ENCODE measurements at places on chromosomes 7 and 10. TPM values are rescaled to one million over a fixed set of nuclear protein-coding genes. Genes with fewer than 3 reads are reported as not detected.

DNA sequence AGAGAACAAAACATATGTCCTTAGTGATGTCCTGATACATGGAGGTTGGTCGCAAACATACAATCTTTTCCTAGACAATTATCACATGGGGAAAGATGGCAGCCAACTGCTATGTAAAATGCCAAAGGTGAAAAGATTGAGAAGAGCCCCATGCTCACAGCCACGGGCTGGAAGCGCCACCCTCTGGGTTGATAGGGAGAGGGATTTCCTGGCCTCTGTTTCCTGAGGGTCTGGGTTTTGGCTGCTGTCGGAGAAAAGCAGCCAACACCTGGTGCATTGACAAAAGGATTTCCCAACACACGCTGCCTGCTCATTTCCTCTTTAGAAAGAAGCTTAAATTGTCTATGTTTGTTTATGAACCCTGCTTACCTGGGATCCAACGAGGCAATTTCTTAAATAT lies 43.8 kb downstream of the ITIH5 start:
- no peak for DNase-seq

DNA sequence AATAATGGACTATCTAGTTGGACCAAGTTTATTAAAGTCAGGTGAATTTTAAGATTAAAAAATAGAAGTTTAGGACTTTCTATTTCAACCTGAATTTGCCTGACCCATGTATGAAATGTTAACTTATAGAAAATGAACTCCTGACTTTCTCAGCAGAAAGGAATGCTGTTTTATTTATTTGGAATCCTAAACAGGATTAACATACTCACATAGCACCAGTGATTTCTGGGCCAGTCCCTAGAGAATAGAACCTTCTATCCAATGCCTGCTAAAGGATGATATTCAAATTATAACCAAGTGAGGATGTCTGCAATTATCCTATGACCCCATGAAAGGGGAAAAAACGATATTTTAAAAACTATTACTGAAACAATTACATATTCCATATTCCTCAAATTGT lies 148.8 kb downstream of the CHRM2 start:
- no peak for DNase-seq

- DNase-seq: no peak
These were observed 939.9 kb upstream of the GHITM start for GRCh38 chr10:83199374-83199773.

DNA sequence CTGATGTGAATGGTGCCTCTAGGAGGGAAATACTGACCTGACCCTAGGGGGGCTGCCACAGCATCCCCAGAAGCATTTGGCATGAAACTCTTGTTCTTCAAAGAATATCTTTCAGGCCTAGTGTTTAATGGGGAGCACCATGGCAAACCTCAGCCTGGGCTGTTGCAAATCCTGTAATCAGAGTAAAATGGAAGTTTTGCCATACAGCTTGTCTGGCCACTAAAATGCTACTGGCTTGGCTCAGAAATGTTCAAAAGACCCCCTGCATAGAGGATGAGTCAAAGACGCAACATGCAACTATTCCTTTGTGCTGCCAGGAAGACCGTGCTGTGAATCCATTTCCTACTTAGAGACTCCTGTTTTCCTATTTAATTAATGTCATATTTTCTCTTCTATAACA lies 26.7 kb downstream of the HECW1 start:
- DNase-seq: no peak

DNA sequence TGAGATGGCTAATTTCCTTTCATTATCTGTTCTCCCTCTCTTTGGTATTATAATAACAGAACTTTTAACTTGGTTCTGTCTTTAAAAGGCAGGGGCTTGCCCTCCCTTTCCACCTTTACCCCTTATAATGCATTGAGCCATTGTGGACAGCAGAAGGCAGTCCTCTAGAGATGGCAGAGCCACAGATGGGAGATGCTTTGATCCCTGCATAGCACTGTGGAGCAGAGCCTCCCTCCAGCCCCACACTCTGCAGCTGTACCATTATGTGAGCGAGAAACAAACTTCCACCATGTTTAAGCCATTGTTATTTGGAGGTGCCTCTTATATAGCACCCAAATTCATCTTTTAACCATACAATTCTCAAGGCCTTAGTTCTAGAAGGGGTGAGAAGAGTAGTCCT lies 78.4 kb downstream of the SEC23IP start:
- DNase-seq: no peak

DNA sequence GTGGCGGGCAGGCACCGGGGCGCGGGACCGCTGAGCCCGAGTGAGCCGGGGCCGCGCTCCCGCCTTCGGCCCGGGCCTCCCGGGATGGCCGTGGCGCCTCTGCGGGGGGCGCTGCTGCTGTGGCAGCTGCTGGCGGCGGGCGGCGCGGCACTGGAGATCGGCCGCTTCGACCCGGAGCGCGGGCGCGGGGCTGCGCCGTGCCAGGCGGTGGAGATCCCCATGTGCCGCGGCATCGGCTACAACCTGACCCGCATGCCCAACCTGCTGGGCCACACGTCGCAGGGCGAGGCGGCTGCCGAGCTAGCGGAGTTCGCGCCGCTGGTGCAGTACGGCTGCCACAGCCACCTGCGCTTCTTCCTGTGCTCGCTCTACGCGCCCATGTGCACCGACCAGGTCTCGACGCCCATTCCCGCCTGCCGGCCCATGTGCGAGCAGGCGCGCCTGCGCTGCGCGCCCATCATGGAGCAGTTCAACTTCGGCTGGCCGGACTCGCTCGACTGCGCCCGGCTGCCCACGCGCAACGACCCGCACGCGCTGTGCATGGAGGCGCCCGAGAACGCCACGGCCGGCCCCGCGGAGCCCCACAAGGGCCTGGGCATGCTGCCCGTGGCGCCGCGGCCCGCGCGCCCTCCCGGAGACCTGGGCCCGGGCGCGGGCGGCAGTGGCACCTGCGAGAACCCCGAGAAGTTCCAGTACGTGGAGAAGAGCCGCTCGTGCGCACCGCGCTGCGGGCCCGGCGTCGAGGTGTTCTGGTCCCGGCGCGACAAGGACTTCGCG lies 534 bp downstream of the FZD9 start:
- no peak for DNase-seq

DNA sequence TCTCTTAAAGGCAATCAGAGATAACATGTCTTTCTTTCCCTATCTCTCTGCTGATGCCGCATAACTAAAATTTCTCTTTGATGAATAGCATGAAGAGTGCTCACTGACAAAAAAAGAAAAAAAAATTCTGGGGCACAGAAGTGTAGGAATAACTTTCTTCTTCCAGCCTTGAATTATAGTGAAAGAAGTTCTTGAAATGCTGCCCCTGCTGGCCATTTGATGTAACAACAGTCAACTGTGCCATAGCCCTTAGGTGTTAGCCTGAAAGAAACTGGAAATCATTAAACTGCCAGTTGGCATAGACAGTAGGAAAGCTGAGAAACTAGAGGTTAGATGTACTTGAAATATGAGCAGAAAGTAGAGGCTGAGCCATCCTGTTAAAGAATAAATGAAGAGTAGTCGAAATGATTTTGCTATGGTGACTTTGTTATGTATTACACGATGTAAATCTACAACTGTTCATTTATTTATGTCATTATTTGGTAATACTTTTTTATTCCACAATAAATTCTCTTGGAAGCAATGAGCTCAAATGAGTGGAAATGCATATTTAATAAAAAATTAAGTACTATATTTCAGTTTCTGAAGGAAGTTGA lies 48.3 kb upstream of the FAM171A1 start:
- DNase-seq: no peak

GRCh38 chr10:116450861-116451260 lies 23.2 kb downstream of the PNLIPRP3 start:
- DNase-seq: no peak

DNA sequence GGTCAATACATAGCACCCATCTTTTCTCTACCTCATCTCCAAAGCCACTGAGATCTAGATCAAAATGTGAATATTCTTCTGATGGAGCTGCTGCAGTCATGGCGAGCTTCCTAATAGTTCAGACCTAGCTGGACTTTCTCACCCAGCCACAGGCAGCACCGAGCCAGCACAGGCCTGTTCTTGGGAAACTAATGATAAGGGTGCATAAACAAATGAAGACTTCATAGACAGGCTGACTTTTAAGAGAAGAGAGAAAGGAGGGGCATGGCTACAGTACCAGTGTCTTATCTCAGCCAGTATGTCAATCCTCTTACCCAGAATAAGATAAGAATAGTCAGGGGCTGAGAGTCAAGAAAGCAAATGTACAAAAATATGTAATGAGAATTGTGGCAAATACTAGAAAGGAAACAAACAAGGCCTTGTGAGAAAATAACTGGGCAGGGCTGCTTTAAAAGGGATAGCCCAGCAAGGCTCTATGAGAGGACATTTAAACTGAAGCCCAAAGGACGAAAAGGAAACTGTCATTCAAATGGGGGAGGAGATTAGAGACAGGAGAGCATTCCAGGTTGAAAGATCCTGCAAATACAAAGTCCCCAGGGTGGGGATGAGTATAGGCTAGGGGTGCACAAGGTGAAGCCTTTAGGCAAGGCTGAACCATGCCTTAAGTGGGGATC lies 21.8 kb upstream of the CDK14 start:
- no peak for DNase-seq

DNA sequence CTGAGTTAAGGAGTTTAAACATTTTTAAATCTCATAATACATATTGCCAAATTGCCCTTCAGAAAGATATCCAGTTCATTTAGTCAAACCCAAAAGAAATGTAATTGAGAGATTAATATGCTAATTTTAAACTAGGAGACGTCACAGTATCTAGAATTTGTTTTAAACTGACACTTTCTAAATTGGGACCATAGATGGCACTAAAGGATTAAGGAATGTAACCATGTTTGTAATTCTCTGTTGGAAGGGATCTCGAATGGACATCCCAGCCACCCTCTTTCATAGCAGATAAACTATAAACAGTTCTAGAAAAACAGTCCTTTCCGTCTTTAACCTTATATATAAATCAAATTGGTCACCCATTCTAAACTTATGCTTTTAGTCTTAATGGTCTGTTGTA lies 30.0 kb upstream of the SAMD9L start:
- DNase-seq: no peak

- DNase-seq: no peak
These were observed 12.3 kb upstream of the ENO4 start for GRCh38 chr10:116836902-116837523.

DNA sequence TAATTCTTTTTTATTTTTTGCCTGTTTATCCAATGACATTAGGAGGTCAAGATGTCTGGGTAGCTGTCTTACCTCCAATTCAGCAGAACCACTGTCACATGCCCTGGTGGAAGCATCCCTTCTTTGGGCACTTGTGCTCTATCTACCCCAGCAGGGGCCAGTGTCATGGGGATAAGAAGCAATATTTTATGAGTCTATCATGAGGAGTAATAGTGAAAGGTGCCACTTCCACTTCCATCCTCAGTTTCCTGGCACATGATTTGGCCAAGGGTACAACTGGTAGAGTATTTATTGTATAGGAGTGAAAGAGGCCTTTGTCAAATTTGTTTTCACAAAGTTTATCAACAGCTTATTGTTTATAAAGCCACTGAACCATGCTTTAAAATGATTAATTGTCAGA lies 112.5 kb downstream of the CCDC71L start:
- no peak for DNase-seq

DNA sequence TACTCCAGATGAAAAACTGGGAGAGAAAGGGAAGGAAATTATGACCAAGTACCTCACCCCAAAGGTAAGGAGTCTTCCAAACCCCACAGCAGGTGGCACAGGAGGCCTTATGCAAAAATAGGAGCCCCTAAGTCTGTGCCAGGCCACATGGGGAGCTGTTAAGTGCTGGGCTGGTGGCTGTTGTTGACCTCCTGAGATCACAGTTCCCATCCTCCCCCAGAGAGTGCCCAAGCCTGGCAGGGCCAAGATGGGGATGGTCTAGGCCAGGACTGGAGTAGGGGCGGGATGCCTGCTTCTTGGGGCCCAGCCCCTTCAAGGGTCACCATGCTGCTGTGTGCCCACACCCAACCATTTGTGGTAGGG lies 145.8 kb downstream of the RGS10 start:
- no peak for DNase-seq

DNA sequence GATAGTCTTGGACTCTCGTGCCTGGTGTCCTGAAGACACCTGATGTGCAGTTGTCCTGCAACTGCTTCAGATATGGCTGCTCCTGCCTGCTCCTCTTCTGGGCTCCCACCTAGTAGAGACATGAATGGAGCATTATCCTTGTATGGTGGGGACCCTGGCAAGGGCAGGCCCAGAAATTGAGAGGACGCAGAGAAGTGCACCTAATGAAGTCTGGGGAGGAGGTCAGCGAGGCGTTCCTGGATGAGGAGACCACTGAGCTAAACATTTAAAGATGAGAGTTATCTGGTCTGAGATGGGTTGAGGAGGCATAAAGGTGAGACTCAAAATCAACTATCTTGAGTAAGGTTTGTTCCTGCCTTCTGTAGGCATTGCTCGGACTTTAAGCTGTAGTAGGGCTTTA lies 66.3 kb downstream of the WDFY4 start:
- DNase-seq: no peak

GRCh38 chr7:7851381-7851780 lies 117.2 kb upstream of the GLCCI1 start:
- no peak for DNase-seq

DNA sequence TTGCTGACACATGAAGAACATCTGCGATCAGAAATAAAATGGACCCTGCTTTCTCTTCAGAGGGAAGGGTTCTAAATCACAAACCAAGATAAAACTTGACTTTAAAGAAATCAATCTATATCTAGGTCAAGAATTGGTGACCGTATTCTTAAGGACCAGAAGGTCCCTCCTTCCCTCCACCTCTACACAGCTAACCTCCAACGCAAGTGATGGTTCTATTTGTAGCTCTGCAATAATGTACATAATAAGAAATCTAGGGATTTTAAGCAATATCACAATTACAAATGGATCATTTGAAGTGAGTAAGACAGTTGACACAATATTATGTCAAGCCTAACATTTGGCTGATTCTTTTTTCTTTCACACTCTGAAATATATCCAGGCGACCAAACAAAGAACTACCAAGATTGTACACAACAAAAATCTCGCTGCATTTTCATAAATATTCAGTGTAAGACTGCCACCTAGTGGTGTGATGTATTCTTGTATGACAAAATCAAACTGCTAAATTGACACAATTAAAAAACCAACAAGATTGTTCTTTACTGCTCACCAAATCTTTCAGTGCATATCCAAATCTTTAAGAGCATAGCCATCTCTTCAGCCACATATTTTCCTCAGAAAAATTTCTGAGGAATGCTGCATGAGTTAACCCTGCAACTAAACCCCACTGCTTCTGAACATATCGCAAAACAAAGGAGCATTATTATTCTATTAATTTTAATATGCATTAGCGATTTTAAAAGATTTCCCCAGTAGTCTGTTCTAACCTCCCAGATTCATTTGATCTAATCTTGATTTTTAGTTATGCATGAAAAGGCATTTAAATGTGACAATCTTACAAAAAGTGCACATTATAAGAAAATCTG lies 44.5 kb downstream of the ICA1 start:
- no peak for DNase-seq

GRCh38 chr10:3433131-3433530 lies 260.5 kb upstream of the PITRM1 start:
- DNase-seq: no peak

MYO3A gene
- 7.0 TPM for total RNA-seq

SPDYE3 gene
- total RNA-seq: not detected

LEP gene
- total RNA-seq: not detected

INHBA gene
- 12.4 TPM for total RNA-seq

MGAM2 gene
- total RNA-seq: 0.05 TPM

CPVL gene
- 14.4 TPM for total RNA-seq

RSPH10B2 gene
- total RNA-seq: 0.53 TPM

ATP6V1F gene
- total RNA-seq: 38.2 TPM

PLEKHS1 gene
- total RNA-seq: 0.42 TPM

Data from urinary bladder (tissue), 4 donors.